ENCODE measurements at places on chromosomes 3 and 15.

DNA sequence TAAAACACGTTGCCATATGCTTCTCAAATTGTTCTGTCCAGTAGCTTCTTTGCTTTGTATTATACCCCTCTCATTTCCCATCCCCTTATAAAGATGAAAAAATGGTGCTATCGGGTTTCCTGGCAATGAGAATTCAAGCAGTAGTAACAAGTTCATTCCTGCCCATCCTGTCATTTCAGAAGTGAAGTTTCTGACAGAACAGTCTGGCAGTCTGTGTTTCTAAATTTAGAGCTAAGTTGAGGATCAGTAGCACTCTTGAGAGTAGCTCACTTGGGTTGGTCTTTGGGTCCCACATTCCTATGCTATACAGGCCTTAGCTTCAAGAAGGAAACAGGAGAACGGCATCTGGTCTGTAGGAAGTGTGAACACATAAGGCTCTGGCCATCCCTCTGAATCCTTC, 134.6 kb downstream of the GHSR start:
- no peak for DNase-seq

DNA sequence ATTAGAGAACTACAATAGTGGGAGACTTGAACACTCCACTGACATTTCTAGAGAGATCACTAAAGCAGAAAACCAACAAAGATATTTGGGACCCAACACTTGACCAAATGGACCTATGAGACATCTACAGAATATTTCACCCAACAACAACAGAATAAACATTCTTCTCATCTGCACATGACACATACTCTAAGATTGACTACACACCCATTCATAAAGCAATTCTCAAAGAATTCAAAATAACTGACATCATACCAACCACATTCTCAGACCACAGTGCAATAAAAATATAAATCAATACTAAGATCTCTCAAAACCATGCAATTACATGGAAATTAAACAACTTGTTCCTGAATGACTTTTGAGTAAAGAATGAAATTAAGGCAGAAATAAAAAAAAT, 473.7 kb downstream of the LPP start:
- DNase-seq: no peak

GRCh38 chr3:160482796-160483195, 33.2 kb upstream of the TRIM59 start:
- DNase-seq: no peak

- DNase-seq: peak; percentile 61
Measured at GRCh38 chr3:185976977-185977678, 39.3 kb upstream of the TRA2B start.

- no peak for DNase-seq
Measured at GRCh38 chr3:57998366-57999283, 9.6 kb upstream of the FLNB start.

GRCh38 chr3:67419218-67419529, 235.2 kb downstream of the SUCLG2 start:
- no peak for DNase-seq

DNA sequence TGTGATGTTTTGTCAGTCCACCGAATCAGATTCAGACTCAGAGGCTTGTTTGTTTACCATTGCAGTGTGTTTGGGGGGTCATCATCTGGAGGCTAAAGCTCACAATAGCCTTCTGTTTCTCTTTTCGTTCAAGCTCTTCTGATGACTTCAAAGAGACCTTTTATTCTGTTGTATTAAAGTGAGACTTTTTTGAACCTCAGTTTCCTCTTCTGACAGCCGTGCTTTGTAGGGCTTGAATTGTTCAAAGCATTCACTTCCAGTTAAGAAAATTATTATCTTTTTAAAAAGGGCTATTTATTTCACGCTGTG, 1.3 kb downstream of the PXK start:
- DNase-seq: no peak

DNA sequence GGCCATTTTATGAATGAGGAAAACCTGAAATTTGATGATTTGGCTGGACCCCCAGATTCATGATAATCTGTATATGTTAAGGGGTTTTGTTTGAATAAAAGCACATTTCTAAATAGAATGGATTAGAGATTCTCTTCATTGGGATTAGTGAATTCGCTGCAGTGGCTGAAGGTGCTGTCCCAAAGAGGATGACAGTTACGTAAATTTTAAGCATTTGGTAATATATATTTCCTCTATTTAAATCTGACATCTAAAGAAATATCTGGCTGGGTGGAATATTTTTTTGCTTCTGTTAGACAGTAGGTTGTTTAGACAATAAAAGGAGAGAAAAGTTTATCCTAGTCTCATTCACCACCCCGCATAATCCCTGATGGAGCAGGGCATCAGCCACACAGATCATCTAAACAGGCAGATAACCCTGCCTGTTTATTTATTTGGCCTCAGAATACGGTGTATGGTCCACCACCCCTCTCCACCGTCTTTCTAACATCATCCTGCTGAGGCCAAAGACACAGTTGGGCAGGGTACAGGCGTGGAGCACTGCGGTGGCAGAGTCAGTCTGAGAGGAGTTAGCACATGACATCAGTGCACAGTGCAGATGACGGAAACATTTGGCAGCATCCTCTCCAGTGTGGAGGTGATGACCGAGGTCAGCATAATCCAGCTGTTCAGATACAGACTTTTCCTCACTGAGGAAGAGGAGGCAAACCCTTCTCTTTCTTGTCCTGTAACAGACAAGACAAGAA, 20.4 kb upstream of the NFKBIZ start:
- no peak for DNase-seq

DNA sequence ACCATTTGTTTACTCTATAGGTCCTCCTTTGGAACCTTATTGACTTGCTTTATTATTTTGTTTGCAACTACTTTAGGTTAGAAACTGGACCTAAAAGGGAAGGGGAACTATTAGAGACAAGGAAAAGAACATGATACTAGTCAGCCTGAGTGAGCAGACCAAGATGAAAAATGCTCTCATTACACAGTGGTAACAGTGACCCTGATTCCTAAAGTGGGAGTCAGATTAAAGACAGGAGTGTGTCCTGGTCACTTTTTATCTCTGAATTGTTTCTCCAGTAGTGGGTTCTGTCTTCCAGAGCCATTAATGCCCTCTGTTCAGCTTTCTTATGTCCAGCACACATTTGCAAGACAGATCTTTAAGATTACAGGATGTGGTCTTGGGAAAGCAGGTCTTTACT, 124.1 kb downstream of the TMEM108 start:
- DNase-seq: no peak

DNA sequence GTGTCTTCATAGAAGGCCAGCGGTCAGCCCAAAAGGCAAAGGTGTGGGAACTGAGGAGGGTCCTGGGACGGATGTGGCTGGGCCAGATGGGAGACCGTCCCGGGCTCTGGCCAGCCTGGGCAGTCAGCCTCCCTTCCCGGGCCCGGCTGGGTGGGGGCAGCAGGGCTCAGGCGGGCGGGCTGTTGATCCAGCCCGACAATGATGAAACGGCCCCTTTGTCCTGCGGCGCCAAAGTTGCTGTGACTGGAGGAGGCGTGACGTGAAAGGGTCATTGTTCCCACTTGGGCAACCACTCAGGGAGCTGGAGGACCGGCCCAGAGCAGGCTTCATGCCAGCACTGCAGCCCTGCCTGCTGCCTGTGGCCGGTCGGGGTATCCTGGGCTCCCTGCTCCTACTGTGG, 16.5 kb downstream of the DUSP7 start:
- DNase-seq: no peak

GRCh38 chr3:186035277-186035676, 73.6 kb downstream of the ETV5 start:
- DNase-seq: no peak

GRCh38 chr3:59006634-59007517, 42.9 kb downstream of the CFAP20DC start:
- DNase-seq: no peak

GRCh38 chr3:21642433-21642832, 108.6 kb downstream of the ZNF385D start:
- no peak for DNase-seq

DNA sequence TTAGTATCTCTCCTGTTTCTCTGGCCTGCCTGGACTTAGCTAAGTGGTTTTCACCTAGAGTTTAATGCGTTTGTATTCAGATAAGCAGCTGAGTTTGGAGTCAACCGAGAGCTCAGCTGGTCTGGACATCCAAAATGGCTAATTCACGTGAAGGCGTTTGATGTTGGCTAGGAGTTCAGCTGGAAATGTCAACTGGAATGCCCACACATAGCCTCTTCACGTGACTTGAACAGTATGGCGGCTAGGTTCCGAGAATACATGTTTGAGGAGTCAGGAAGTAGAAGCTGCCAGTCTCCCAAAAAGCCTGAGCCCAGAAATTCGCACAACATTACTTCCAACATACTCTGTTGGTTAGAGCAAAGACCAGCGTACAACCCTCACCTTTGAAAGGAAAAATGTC, 2.2 kb downstream of the USP8 start:
- DNase-seq: no peak

- no peak for DNase-seq
Measured at GRCh38 chr15:39159833-39160232, 421.0 kb upstream of the THBS1 start.

DNA sequence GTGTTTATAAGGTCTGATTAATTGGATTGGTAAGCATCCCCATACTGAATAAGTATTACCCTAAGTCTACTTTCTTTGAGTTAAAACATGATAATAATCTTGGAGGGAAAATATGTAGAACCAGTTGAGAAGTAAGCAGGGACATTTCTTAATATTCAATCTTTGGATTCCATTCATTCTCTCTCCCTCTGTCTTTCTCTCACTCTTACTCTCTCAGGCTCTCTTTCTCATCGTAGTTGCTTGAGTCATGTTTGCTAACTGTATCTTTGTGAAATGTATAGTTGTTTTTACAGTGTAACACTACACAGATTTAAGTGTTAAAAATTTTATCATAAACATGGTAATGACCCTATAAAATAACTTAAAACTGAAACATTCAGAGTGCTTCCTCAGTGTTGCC, 163.8 kb downstream of the RSRC1 start:
- no peak for DNase-seq

DNA sequence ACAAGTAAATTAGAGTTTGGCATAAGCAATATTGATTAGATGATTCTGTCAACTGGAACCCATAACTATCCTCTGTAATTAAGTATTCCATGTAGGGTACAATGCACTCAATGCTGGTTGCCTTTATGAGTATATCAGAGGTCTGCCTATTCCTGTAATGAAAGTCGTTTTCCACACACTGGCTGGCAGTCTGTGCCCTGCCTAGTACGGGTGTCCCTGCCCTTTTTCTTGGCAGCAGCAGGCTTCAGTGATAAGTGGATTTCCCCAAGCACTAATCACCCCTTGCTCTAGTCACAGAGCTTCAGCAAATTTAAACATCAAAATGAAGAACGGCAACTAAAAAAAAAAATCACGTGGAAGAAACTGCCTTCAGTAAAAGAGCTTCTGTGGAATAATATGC, 294.8 kb upstream of the STT3B start:
- DNase-seq: no peak

GRCh38 chr3:177286034-177286433, 88.8 kb upstream of the TBL1XR1 start:
- DNase-seq: no peak

DNA sequence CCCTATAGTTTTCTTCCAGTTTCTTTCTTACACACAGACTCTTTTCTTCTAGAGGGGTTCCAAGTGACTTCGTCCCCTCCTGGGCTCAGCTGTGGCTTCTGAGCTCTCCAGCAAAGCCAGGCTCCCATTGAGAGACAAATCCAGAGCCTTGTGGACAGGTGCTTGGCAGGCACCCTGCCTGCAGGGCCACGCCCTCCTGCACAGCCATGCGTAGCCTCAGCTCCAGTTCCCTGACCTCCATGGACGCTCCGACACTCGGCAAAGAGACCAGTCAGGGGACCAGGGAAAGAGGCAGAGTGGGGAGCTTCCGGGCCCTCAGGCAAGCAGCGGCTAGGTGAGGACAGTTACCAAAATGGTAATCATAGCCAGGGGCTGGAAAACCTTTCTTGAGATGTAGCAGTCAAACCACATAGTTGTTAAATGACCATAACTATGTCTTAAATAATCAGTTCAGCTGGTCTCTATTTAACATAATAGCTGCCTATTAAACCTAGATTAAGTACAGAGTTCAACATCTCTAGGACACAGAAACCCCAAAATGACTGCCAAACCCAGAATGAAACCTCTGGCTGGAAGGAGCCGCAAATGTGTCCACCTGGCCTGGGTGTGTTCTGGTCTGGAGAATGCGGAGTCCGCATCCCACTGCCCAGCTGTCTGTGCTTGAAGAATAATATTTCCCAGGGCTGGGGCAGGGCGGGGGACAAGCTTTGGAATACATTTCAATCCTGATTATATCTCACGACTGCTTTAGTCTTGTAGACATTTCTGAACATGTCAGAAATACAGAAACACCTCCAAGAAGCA, 69.3 kb upstream of the RGMA start:
- DNase-seq: no peak

DNA sequence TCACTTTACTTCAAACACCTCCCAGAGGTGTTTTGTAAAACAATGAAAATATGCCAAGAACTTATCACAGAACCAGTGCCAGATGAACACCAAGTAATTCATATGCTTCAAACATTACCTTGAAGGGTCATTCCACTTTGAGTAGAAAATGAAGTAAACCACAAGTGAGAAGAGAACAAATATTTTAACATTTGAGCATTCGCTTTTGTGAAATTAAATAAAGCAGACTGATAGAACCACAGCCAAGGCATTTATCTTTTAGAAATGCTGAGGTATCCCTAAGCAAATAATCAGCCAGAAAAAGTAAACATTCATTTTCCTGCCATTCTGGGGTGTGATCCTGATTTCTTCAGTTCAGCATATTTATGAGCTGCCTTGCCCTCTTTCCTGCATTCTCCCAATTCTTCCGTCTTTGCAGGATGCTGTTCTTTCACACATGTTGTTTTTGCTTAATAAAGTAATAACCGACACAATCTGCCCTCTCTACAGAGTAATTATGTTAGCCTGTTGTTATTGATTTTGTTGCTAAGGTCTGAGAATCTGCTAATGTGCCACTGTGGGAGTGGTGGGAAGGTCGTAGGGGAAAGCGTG, 235.6 kb upstream of the TGFBR2 start:
- no peak for DNase-seq

DNA sequence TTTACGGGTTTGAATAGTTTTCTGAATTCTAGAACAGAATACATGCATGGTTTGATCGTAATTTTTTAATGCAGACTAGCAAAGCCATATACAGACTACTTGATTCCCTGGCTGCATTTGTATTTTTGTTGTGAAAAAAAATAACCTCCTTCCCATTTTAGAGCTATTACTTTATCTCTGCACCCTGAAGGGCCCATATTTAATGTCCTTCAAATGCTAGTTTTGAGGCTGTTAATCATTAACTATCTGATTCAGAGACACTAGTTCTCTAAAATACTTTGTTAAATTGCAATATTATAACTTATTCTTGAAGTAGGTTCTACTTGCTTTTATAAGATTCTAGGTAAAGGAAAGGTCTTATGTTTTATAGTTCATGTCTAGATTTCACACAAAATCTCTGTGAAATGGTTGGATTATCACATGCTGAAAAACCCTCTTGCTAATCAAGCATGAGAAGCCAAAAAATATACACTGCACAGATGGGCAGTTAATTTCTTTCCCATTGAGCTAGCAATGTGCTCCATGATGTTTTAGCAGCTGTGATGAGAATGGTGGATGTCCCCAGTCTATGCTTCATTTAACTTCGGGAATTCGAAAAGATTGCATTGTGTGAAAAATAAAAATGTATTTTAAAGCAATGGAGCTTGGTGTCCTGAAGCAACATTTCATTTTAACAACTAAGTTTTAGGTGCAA, 634.0 kb upstream of the BCHE start:
- no peak for DNase-seq

Data from iPS DF 6.9 (cell line).